ENCODE measurements at places on chromosomes 7 and 10. TPM values are rescaled to one million over a fixed set of nuclear protein-coding genes. Genes with fewer than 3 reads are reported as not detected.

DNA sequence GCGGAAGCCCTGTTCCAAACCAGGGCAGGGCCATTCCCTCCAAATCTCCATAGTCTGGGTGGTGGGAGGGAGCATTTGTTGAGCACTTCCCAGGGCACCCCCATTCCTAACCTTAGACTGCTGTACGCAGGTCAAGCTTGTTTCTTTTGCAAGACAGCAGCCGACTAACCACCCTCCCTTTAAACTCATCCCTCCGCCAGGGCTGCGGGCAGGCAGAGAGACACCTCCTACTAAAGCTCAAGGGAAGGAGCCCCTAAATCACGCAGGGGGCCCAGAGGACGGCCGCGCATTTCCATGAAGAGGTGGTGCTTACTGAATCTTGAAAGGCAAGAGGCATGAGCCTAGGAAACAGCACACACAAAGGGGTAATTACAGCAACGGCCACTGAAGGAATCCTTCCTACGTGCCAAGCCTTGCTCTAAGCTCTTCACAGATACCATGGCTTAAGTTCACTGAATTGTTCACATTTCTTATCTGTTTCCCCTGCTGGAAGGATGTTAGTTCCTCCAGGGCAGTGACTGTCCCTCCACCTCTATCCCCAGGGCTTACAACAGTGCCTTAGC, 90.0 kb downstream of the PROSER2 start:
- no peak overlapping the region for H3K27ac ChIP-seq
- DNase-seq = no peak

- H3K4me3 ChIP-seq = no peak overlapping the region
- no peak for DNase-seq
- H3K27me3 ChIP-seq = no peaks in the 10 kb centered on the region
- H3K36me3 ChIP-seq = no peaks in the 10 kb centered on the region
Observed at GRCh38 chr10:34396663-34397062, 418.4 kb downstream of the PARD3 start.

- no peak overlapping the region for H3K27ac ChIP-seq
- no peak overlapping the region for H3K4me3 ChIP-seq
- no peaks in the 10 kb centered on the region for H3K27me3 ChIP-seq
- no peaks in the 10 kb centered on the region for H3K4me1 ChIP-seq
- no peak for DNase-seq
Observed at GRCh38 chr7:713488-714230, 12.8 kb upstream of the DNAAF5 start.

Gene SPACDR
- 1.8 TPM for total RNA-seq

Gene LLCFC1
- not detected for total RNA-seq

Gene IL15RA
- total RNA-seq = 36.7 TPM

DNA sequence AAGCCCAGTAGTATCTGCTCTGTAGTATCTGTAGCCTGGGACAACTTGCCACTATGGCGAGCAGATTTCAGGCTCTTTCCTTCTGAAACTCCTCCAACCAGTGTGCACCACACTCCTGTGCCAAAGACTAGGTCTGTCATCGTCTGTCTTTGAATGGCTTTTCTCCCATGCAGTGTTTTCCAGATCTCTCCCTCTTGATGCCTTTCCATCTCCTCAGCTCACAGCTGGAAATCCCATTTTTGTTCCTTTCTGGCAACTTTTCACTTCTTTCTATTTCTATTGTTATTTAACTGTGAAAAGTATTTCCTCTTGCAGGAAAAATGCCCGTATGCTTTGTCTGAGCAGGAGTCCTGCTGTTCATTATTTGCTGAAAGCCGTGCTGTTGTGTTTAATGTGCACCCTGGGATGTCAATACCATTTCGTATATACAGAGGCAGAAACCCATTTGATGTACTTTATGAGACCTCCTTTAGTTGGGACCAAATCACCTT, 373.7 kb downstream of the PHTF2 start:
- no peaks in the 10 kb centered on the region for H3K27me3 ChIP-seq
- H3K27ac ChIP-seq = no peak overlapping the region
- no peaks in the 10 kb centered on the region for H3K4me1 ChIP-seq
- no peak overlapping the region for H3K4me3 ChIP-seq
- DNase-seq = no peak

- no peak overlapping the region for H3K27ac ChIP-seq
- H3K36me3 ChIP-seq = no peaks in the 10 kb centered on the region
- DNase-seq = no peak
- H3K27me3 ChIP-seq = no peaks in the 10 kb centered on the region
- no peak overlapping the region for H3K4me3 ChIP-seq
Observed at GRCh38 chr7:3215624-3216585, 85.1 kb upstream of the SDK1 start.

DNA sequence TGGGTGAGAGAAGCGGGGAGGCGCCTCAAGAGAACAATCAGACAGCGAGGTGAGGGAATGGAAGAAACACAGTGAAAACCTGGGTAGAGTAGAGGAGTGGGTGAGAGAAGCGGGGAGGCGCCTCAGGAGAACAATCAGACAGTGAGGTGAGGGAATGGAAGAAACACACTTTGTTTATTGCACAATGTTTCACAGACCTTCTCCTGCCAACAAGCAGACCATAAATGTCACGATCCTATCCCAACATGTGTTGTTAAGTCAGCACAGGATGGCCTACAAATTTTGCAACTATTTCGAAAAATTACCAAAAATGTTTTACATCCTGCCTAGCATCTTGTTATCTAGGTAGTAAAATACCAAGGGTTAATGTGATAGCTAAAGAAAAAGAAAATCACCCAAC, 115.3 kb downstream of the JAZF1 start:
- no peak overlapping the region for H3K27ac ChIP-seq
- no peaks in the 10 kb centered on the region for H3K27me3 ChIP-seq
- no peak overlapping the region for H3K4me3 ChIP-seq
- DNase-seq = no peak
- peaks cover 14% of the 10 kb centered on the region for H3K4me1 ChIP-seq
- H3K36me3 ChIP-seq = no peaks in the 10 kb centered on the region

DNA sequence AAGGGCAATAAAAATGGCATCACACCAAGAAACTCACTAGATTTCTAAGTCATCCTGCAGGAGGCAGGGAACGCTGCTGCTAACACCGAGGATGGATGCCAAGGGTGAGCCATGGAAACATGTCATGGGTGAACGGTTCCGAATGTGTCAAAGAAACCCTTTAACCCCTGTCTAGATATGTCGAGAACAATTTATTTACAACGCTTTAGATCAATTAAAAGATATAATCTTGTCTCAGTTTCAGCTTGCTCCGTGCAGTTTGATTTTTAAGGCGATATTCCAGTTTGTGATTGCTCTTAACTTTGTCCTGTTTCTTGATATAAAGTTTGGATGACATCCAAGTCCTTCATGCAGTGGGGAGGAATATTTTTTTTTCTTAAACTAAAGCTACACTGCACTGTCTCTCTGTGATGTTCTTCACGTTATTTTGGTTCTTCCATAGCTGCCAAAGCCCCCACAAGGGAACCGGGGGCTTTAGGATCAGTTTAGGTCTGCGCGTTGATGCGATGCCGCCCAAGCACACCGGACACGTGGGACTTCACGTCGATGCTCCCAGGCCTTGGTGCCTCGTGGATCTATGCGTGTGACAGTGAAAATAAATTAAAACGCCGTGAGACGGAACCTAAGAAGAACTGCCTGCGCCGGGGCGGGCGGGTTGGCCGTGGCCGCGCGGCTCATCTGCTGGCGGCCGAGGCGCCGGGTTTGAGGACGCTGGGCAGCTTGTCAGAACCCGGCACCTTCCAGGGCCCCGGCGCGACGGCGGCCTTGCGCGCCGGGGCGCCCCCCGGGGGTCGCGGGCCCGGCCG, 220.3 kb downstream of the PHTF2 start:
- H3K36me3 ChIP-seq = no peaks in the 10 kb centered on the region
- H3K27me3 ChIP-seq = no peaks in the 10 kb centered on the region
- H3K4me1 ChIP-seq = peaks cover 13% of the 10 kb centered on the region
- peak overlapping the region; percentile 82 for H3K27ac ChIP-seq
- DNase-seq = peak; percentile 69

Gene CCL26
- total RNA-seq = 1.2 TPM

GRCh38 chr7:131225619-131226513, 101.8 kb upstream of the MKLN1 start:
- peak overlapping the region; percentile 72 for H3K27ac ChIP-seq
- H3K36me3 ChIP-seq = no peaks in the 10 kb centered on the region
- H3K4me1 ChIP-seq = no peaks in the 10 kb centered on the region
- H3K4me3 ChIP-seq = no peak overlapping the region
- H3K27me3 ChIP-seq = no peaks in the 10 kb centered on the region

Gene CNPY4
- total RNA-seq = 9.8 TPM

DNA sequence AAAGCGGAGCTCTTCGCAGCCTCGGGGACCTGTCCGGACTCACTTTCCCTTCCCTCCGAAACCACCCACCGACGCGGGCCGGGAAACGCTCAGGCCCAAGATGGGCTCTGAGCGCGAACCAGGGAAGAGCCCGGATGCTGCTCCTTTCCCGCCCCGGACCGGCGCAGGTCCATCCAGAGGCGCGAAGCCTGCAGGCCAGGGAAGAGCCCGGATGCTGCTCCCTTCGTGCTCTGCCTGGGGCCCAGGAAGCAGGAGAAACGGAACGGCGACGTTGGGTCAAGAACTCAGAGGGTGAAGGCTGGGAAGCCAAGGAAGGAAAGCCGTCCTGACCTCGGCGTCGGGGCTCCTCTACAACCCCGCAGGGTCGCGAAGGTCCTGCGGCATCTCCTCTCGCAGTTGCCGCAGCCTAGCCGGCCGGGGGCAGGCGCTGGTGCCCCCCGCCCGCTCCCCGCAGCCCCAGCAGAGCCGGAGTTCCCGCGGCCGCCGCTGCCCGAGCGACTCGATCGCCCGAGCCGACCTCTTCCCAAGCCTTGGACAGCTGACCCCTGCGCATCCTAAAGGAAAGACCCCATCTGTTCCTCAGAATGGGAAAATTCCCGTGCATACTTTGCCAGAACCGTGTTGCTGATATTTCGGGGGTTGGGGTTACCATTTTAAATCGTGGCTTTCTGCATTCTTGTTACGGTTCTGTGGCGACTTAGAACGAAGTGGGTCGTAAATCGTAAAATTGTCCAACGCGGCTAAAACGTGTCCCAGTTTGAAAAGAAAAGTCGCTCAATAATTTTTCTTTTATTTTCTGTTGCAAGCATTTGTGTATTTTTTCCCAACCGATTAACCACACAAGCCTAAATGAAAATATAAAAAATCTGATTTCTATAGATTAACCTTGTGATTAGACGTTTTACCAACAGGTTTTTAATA, 7.5 kb downstream of the HOXA1 start:
- H3K4me3 ChIP-seq = peak overlapping the region; percentile 0
- H3K4me1 ChIP-seq = no peaks in the 10 kb centered on the region
- DNase-seq = no peak
- H3K27me3 ChIP-seq = peaks cover 36% of the 10 kb centered on the region
- H3K27ac ChIP-seq = no peak overlapping the region

GRCh38 chr7:35379481-35379880, 125.6 kb upstream of the TBX20 start:
- H3K4me1 ChIP-seq = no peaks in the 10 kb centered on the region
- no peak overlapping the region for H3K27ac ChIP-seq
- no peak for DNase-seq
- H3K36me3 ChIP-seq = no peaks in the 10 kb centered on the region
- H3K27me3 ChIP-seq = no peaks in the 10 kb centered on the region
- H3K4me3 ChIP-seq = no peak overlapping the region

GRCh38 chr7:38506004-38506403, 125.2 kb downstream of the AMPH start:
- H3K27ac ChIP-seq = no peak overlapping the region
- no peaks in the 10 kb centered on the region for H3K36me3 ChIP-seq
- no peaks in the 10 kb centered on the region for H3K4me1 ChIP-seq
- H3K4me3 ChIP-seq = no peak overlapping the region

Gene EBLN1
- not detected for total RNA-seq
